ENCODE measurements at places on chromosomes 11 and 22.

DNA sequence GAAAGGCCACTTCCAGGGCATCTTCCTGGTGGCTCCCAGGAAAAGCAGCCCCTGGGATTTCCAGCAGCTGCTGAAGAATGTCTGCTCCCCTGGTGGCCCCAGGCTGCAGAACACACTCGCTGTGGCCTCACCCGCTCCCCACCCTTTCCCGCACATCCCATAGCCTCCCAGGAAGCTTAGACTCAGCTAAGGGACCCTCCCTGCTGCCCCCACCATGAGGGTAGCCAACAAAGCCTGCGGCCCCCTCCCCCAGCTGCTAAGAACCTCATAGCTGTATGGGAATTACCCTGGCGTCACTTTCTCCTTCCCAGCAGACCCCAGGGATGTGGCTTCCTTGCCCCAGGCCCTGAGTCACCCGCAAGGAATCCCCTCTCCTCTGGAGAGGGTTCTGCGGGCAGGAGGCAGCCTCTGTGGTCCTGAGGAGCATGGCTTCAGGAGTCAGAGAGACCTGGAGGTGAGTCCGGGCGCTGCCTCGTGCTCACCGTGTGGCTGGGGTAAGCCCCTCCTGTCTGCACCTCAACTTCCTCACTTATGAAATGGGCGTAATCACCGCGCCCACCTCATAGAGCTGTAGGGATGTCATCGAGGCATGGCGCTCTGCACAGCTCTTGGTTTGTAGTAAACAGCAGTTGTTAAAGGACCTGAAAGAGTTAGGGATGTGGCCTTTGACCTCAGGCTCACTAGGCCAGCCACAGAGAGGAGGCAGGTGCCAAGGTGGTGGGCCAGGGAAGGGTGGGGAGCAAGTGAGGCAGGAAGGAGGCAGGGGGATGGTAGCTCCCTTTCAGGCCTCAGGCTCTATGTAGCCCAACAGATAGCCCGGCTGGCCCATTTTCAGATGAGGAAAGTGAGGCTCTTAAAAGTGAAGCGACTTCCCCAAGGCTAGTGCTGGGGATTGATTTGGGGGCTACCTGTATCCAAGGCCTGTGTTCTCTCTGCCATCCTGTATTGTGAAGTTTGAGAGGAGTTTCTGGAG lies 71.2 kb downstream of the LRRC32 start:
- DNase-seq: no peak

DNA sequence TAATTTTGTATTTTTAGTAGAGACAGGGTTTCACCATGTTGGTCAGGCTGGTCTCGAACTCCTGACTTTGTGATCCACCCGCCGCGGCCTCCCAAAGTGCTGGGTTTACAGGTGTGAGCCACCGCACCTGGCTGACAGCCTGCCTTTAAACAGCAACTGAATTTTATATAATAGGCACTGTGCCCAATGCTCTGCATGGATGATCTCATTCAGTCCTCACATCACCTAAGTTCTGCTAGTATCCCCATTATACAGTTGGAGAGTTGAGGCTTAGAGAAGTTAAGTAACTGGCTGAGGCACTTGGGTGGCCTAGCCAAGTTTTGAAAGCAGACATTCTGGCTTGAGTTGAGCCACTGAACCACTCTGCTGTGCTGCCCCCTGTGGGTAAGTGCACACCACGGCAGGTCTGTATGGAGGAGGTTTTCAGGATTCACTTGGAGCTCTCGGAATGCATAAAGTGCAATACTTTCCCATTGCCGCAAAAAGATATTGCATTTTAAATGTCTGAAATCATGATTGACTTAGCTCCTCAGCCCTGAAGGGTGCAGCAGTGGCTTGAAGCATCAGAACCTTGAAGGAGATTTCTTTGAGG lies 112.4 kb downstream of the LDLRAD3 start:
- DNase-seq: no peak

- DNase-seq: no peak
Observed at GRCh38 chr11:55634813-55635212, at the start of gene OR4P4. OR4P4 (plus strand) TSS chr11:55635113.

DNA sequence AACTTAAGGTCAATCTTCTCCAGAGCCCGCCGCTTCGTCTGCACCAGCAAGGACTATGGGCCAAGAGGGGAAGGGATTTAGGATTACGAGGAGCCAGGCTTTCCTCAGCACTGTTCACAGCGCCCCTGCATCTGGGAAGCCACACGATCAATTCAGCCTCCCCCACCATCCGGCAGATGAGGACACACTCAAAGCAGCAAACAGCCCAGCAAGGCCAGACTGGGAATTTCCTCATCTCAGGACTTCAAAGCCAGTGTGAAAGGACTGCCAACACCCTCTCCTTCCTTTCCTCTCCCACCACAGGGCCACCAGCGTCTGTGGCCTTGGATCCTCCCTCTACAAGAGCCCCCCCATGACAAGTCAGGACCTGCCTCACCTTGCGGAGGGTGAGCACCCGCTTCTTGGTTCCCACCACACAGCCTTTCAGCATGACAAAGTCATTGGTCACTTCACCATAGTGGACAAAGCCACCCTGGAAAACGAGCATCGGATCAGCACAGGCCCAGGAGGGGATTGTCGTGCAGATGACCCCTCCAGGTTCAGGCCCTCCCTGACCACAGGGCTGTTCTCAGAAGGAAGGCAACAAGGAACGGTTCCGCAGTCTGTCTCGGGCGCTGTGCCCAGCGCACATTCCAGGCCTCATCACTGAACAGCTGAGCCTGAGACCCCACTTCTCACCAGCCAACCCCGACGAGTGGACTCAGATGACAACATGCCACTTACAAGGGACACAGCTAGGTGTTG lies 6.0 kb downstream of the RPL3 start:
- DNase-seq: no peak

DNA sequence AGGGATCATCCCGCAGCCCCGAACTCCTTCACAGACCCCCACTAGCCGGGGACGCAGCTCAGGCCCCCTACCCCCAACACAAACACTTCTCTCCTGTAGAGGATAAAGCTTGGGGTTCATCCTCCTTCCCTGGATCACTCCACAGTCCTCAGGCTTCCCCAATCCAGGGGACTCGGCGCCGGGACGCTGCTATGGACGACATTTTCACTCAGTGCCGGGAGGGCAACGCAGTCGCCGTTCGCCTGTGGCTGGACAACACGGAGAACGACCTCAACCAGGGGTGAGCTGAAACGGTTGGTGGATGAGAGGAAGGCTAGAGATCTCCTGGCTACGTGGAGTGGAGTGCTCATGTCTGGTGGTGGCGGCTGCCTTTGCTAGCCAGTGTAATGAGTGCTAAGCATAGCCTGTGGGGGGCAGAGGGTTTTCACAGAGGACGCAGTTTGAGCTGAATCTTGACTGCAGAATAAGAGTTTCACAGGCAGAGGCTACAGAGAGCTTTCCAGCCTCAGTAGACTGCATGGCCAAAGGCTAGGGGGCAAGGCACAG lies 580 bp downstream of the ILK start:
- peak; percentile 48 for DNase-seq

DNA sequence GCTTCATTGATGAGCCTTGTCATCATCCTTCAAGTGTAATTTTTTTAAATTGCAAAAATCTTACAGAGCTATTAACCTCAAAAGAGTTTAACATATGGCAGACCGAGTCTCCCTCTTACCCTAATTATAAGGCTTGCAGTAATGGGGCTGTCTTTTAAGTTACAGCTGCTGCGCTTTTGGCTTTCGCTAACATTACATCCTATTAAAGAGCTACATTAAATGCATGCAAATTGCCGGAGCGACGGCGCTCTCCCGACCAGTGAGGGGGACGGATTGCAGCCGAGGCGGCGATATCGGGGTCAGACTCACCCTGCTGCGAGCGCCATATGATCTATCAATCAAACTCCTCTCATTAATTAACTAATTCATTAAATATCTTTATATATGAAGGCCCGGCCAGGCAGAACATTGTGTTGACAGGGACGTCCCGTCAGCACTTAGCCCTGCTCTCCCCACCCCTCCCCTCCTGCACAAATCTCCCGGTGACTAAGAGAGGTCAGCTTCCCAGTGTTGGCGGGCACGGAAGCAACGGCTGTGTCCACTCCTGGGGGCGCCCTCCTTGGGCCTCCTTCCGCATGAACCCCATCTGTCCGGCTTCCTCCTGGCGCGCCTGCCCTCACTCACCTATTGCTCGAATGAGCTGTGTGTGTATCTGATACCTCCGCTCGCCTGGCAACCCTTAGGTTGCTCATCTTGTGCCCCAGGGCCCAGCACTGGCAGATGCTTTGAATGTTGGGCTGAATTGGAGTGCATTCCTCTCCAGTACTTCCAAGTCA lies 156.0 kb upstream of the CADM1 start:
- DNase-seq: no peak

DNA sequence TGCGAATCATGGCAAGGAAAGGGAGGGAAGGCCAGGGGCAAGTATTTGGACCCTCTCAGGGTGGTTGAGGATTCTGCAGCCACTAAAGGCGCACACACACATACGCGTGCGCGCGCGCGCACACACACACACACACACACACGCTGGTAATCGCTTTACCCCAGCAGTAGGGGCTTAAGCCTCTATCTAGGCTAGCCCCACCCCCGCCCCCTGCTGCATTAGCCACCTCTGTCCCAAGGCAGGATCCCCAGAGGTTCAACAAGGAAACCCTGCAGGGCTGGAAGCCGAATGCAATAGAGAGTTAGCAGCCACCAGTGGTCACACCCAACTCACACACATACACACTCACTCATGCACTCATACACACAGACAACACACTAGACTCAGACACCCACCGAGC lies 28.6 kb upstream of the ELFN2 start:
- DNase-seq: no peak

GRCh38 chr11:122423886-122424285 lies 231.6 kb upstream of the UBASH3B start:
- no peak for DNase-seq

GRCh38 chr11:86492370-86493010 lies 117.8 kb downstream of the CCDC81 start:
- DNase-seq: no peak

GRCh38 chr11:129701706-129702105 lies 113.9 kb upstream of the TMEM45B start:
- no peak for DNase-seq

- DNase-seq: no peak
Observed at GRCh38 chr11:68593441-68593840, 90.9 kb upstream of the GAL start.

DNA sequence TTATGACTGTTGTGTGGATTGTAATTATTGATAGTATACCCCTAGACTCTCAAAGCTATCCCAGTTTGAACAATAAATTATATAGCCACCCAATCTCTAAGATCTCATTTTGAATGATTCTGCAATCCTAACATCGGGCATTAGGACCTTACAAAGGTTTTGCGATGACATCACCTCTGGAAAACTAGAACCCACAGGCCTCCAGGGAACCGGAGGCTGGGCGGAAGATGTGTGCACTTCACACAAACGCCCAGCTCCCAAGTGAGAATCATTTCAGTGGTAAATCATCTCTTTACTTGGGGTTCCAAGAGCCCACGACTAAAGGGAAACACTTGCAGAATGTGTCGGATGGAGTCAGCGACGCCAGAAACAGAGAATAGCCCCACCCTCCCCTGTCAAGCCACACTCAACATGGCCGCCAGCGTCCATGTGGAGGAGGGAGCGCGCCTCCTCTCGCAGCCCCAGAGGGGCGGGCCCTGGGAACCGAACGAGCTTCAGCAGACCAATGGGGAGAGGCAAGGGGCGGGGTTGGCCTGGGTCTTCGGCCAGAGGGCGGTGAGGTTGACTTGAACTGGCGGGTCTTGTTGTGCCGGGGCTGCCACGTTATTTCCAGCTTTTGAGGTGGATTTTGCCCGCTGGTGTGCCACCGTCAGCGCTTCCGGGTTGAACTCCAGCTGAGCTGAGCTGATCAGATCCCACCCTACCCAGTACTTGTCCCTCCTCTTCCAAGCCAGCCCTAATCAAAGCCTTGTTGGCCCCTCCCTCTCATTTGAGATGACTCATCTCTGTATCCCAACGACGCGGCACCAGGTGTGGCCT lies 8.4 kb upstream of the MRPL48 start:
- DNase-seq: peak; percentile 100

DNA sequence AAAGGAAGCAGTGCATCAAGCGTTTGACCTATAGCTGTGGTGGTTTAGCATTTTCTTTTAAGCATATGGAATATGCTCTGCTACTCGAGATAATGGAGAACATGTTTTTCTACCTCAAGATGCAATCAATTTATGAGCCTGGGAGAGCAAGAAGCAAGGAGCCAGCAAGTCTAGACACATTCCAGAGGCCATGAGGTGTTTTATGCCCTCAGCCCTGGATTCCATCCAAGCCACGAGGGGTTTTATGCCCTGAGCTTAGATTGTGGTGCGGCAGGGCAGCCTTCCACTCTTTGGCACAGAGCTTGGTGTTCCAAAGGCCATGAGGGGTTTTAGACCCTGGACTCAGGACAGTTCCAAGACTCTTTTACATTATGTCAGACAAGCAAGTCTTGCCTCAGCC lies 11.7 kb upstream of the DNAJB13 start:
- no peak for DNase-seq

GRCh38 chr11:86294026-86294425 lies 8.0 kb upstream of the HIKESHI start:
- DNase-seq: no peak

GRCh38 chr11:96242191-96242847 lies 100.7 kb downstream of the MAML2 start:
- DNase-seq: no peak

GRCh38 chr11:92322225-92322624 lies 97.6 kb downstream of the FAT3 start:
- no peak for DNase-seq

- DNase-seq: peak; percentile 61
Observed at GRCh38 chr11:60914633-60915247, 782 bp downstream of the TMEM109 start.

DNA sequence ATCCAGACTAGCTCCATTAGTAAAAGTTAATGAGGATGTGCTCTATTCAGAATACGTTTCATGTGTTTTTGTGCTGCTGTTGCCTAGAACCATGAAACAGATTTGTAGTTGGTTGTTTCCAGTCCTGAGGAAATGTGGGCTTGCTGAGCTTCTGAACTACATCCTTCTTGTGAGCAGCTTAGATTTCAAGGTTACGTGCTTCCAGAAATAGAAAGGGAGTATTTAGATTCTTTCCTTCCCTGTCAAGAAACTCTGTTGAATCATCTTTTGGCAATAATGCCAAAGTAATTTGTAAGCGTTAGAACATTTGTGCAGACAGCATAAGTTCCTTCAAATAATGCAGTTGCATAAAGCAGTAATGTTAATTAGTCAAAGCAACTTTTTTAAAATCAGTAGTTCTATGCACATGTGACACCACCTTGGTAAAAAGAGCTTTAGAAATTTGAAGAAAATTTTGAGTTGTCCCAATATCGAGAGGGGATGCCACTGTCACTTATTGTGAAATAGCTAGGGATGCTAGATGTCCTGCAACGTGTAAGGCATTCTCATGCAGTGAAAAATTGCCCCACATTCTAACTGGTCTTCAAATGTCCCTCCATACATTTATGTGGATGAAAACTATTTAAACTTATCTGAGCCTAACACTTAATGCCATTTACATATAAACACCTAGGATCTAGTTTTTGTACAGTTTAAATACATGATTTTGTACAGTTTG lies 169.6 kb downstream of the ETS1 start:
- no peak for DNase-seq

Data from NCI-H1092 treated with DMSO at 0.1 percent for 48 hours (cell line).